ENCODE measurements at places on chromosomes 7 and 10.

DNA sequence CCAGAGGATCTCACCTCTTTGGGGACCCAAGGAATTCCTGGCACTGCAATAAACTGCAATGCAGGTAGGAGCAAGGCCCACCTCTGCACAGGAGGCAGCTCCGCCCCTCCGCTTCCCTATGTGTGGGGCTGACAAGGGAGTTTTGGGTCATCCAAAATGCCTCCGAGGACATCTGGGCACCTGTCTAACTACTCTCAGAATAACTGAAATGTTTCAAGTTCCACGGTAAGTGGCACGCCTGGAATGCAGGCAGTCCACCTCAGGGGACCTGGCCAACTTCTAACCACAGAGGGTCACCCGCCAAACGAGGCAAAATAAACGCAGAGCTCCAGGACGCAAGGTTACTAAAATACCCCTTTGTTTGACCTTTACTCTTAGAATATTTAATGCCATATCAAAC lies 102.5 kb downstream of the FGFR2 start:
- no peak for DNase-seq

- DNase-seq = no peak
Observed at GRCh38 chr7:25805027-25805687, 346.8 kb upstream of the NFE2L3 start.

GRCh38 chr10:77837248-77837924 lies 89.2 kb downstream of the DLG5 start:
- DNase-seq = peak; percentile 9

DNA sequence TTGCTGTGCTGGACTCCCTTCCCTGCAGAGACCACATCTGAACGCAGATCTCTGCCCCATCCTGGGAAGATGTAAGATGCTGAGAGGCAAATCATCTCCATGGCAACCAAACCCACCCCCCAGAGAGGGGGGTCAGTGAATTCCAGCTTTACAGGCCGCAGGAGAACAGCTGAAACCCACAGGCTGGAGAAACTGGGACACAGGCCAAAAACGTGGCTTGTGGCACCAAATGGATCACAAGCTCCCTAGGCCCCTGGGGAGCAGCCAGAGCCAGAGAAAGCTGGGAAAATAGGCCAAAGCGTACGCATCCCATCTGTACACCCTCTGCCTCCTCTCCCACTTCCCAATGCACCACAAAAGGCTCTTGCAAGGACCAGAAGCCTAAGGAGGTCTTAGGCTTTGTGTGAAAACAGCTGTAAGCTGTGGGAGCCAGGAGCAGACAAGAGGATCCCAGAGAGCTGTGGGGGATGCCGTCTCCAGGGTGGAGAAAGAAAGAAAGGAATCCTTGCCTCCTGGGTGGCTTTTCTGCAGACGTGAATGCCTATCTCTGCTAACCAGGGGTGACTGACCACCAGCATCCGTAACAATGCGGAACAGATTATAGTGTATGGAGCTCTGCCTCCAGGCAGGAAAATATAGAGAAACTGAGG lies 59.5 kb downstream of the TMEM130 start:
- DNase-seq = peak; percentile 92

DNA sequence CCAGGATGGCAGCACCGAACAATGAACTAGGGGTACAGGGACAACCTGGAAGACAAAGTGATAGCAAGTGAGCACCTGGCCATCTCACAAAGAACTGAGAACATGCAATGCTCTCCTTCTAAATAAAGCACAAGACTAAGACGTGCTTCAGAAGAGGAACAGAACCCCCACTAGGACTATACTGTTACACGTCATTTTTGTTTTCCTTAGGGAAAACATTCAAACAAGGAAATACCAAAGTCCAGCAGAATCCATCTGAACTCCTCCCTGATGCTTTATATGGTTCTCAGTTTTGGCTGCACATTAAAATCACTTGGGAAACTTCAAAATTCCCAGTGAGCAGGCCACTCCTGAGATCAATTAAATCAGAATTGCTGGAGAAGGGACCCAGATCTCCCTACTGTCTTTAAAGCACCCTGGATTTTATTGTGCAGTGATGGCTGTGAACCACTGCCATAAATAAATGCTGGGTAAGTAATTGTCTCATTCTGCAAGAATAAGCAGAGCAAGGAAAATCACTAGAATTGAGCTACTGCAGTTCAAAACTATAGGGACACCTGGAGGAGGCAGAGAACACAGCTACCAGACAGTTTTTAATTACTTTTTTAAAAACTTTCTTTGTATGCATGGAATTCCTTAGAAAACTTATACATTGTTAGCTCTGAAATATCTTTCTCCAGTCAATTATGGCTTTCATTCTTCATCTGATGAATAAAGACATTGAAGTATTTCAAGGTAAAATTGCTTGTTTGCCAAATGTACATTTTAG lies 866.5 kb upstream of the GHITM start:
- peak; percentile 5 for DNase-seq

GRCh38 chr7:45278763-45279398 lies 121.3 kb downstream of the RAMP3 start:
- DNase-seq = no peak

DNA sequence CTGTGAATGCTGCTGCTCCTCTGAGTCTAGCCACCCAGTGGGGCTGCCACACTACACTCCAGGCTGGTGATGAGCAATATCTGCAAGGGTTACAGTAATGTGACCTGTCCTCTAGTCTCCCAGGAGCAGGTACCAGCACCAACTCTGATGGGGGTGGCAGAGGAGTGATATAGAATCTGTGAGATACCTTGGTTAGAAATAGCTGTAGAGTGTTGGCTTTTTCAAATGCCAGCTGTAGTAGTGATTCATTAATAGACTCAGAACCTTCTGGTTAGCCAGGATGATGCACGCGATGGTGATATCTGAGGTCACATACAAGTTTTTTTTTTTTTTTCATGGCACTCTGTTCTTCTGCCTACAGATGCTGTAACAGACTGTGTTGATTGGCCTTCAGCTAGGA lies 757.1 kb downstream of the INHBA start:
- no peak for DNase-seq

- DNase-seq = no peak
Observed at GRCh38 chr7:101598986-101599771, 29.9 kb downstream of the MYL10 start.

GRCh38 chr7:154855366-154855765 lies 147.6 kb downstream of the PAXIP1 start:
- no peak for DNase-seq

GRCh38 chr7:141454338-141454737 lies 96.9 kb upstream of the AGK start:
- DNase-seq = no peak

DNA sequence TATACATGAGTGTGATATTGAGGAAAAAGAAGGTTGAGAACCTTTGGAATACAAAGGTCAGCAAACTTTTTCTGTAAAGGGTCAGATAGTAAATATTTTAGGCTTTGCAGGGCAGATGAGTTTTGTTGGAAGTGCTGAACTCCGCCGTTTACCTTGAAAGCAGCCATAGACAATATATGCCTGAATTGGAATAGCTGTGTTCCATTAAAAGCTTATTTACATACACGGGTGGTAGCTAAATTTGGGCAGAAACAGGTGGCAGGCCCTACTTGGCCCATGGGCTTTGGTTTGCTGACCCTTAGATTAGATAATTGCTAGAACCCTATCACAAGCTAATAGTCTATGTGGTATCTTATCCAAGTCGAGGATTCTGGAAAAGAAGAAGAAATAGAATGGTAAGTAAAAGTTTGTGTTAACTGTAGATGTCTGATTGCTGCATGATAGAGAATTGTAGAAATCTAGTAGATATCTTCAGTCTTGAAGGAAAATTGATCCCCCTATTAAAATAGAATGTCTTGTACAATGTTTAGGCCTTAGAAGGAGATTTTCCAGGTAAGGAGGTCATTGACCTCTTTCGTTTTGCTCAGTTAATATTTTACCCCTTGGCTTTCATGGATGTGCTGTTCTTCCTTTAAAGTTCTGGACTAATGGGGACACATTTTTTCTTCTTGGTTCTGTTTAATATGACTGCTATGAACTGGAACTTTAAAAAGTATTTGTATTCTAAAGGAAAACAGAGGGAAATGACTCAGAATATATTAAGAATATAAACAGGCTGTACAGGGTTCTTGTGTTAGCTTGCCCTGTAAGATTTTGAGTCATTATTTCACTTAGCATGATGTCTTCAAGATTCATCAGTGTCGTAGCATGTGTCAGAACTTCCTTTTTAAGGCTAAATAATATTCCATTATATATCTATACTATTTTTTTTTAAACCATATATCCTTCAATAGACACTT lies 8.0 kb downstream of the RBM33 start:
- DNase-seq = no peak

- DNase-seq = no peak
Observed at GRCh38 chr10:132961420-132961786, 19.0 kb upstream of the CFAP46 start.

DNA sequence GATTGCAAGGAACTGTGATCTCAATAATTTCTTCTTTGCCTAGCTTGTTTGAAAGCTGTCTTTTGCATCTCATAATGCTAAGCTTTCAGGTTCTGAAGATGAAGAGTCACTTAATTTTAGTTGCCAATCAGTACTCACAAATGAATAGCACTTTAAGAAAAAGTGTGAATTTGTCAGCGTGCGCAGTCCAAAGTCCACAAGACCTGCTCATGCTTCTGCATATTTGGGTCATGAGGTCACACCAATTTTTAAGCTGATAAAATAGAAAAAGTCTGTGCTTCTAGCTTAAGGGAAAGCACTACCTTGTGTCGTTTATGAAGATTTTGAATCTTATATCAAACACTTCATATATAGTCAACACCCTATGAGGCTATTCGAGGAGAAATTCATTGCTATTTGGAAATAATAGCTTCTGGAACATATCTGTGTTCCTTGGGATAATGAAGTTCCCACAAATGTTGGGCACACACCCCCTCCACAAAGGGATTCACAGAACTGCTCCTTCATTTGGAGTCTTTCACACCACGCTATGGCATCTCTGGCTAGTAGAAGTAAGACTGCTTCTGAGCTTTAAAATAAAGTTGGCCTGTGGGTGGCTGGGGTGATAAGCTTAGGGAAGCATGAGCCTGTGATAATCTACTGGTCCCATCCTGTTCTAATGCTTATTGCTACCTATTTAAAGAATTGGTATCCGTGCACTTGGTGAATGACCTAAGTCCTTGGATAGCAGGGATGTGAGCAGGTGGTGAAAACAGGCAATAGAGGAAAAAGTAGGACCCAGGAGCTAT lies 33.3 kb downstream of the A1CF start:
- no peak for DNase-seq

- DNase-seq = no peak
Observed at GRCh38 chr10:3496138-3496537, 288.9 kb downstream of the KLF6 start.

- no peak for DNase-seq
Observed at GRCh38 chr10:124866812-124867211, 65.2 kb downstream of the ABRAXAS2 start.

GRCh38 chr10:35035606-35036005 lies 54.5 kb downstream of the CUL2 start:
- no peak for DNase-seq

DNA sequence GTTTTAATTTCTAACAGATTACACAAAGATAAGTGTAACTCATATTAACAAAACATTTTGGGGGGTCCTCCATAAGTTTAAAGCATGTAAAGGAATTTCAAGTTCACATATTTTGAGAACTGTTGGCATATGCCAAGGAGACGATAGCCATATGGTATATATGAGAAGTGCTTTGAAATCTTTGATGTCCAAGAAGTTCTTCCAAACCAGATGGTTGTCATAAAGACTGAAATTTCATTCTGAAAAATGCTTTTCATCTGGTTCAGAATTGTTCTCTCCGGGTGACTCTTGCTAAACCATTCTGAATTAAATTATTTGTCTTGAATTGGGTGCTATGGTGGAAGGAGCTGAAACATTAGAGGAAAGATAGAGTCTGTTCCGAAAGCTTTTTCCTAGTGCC lies 513.0 kb upstream of the AKR1E2 start:
- DNase-seq = no peak

- no peak for DNase-seq
Observed at GRCh38 chr10:43376828-43377423, 5.5 kb downstream of the FXYD4 start.

DNA sequence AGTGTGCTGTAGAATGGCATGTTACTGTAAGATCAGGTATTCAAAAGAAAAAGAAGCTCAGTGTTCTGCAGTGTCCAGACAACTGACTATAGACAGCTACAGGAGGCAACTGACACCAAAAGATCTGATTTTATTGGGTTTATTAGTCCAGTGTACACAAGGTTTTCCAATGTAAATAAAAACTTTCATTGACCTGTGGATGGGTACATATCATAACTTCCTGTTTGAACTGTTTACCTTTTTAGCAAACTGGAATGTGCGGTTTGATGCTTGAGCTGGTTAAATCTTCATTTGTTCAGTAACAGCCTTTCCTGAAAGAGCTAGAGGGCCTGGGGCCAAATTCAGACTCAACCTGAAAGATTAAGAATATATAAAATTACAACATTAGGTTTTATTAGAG lies 172.6 kb upstream of the SP8 start:
- no peak for DNase-seq

- DNase-seq = no peak
Observed at GRCh38 chr10:6871128-6871527, 291.1 kb upstream of the PRKCQ start.

DNA sequence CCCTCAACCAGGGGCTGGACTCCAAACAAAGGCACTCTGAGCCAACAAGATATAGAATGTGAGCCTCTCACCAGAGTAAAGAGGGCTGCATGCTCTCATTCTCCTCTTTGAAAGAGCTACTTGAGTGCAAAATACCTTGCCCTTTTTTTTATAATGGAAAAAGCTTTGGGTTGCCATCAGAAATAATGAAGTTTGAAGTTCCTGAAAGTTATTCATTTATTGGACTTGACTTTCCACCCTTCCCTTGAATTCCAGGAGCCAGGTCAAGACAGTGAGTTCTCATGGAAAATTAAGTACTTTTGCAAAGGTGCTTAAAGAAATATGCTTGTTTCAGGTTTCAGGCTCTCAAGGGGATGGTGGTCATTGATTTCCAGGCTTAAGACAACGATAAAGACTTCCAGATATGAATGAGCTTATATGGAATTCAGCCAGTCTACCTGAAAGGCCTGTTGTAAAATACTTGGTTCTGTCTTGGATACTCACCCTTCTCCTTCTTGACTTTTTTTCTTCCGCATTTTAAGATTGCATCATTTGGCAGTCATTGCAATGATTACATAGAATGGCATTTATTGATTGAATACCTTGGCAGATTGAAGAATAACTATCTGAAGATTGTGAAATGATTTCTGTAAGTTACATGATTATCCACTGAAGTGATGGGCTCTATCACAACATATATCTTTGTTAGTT lies 696.4 kb downstream of the INHBA start:
- DNase-seq = no peak
